Activated naive CD4-positive, alpha-beta T cell treated with anti-CD3 and anti-CD28 coated beads, Interleukin-2, amount 10 ng/mL, durations not matched to agents 7 days and 5 days (primary cell): ENCODE measurements at places on chromosomes 1 and 21.

- no peak for DNase-seq
- no peak overlapping the region for H3K27ac ChIP-seq
- H3K4me3 ChIP-seq: no peak overlapping the region
- H3K4me1 ChIP-seq: peaks cover 11% of the 10 kb centered on the region
- peaks cover 18% of the 10 kb centered on the region for H3K27me3 ChIP-seq
Measured at GRCh38 chr1:22447621-22448111, 4.0 kb upstream of the ZBTB40 start.

- peak overlapping the region; percentile 79 for H3K4me3 ChIP-seq
- peaks cover 81% of the 10 kb centered on the region for H3K4me1 ChIP-seq
- H3K27ac ChIP-seq: peak overlapping the region; percentile 96
- peak; percentile 78 for DNase-seq
Measured at GRCh38 chr1:154747740-154748404, 122.2 kb downstream of the KCNN3 start.

- peak; percentile 22 for DNase-seq
- no peaks in the 10 kb centered on the region for H3K27me3 ChIP-seq
- no peak overlapping the region for H3K27ac ChIP-seq
Measured at GRCh38 chr1:41657679-41658295, 173.3 kb upstream of the EDN2 start.

DNA sequence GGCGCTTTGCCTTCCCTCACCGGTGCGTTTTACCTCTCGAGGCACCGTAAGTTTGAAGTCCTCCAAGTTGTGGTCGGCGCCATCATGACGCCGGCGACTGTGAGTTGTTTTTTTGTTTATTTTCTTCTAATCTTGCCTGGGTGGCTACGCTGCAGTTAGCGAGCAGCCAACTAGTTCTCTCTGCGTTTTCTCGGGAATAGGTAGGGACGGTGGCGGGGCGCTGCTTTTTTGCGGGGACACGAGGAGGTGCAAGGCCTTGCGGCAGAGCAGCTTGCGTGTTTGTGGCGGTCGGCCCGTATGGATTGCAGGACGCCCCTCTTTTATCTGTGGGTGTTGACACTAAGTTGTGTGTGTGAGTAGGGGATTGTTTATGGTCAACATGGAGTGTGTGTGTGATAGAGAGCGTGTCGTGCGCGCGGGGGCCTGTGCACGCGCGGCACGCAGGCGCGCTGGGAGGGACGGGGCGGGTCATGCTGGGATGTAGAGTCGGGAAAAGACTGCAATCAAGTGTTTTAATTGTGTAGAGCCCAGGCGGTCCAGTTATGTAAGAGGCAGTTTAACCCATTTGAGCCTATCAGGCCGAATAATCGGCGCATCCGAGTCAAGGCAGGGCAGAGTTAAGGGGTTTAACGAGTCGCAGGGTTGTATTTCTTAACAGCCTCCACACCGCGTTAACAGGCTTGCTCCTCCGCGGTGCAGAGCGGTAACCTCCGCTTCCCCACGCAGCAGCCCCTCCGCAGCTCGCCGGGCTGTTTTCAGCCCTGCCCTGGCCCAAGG lies 1.2 kb upstream of the NEGR1 start:
- H3K36me3 ChIP-seq: no peaks in the 10 kb centered on the region
- H3K4me1 ChIP-seq: peaks cover 16% of the 10 kb centered on the region
- peak; percentile 24 for DNase-seq
- peaks cover 4% of the 10 kb centered on the region for H3K27me3 ChIP-seq
- no peak overlapping the region for H3K4me3 ChIP-seq

GRCh38 chr1:117130526-117130925 lies 9.0 kb upstream of the TRIM45 start:
- H3K36me3 ChIP-seq: no peaks in the 10 kb centered on the region
- no peak for DNase-seq
- no peak overlapping the region for H3K4me3 ChIP-seq
- H3K27ac ChIP-seq: no peak overlapping the region
- peaks cover 31% of the 10 kb centered on the region for H3K27me3 ChIP-seq
- H3K4me1 ChIP-seq: no peaks in the 10 kb centered on the region

- H3K27ac ChIP-seq: peak overlapping the region; percentile 0
- H3K4me3 ChIP-seq: no peak overlapping the region
- peaks cover 14% of the 10 kb centered on the region for H3K36me3 ChIP-seq
- peaks cover 29% of the 10 kb centered on the region for H3K4me1 ChIP-seq
- no peaks in the 10 kb centered on the region for H3K27me3 ChIP-seq
Measured at GRCh38 chr1:243413431-243414151, 157.8 kb downstream of the SDCCAG8 start.

- peaks cover 48% of the 10 kb centered on the region for H3K36me3 ChIP-seq
- DNase-seq: no peak
- peaks cover 40% of the 10 kb centered on the region for H3K4me1 ChIP-seq
- H3K27ac ChIP-seq: peak overlapping the region; percentile 22
- H3K27me3 ChIP-seq: no peaks in the 10 kb centered on the region
- H3K4me3 ChIP-seq: no peak overlapping the region
Measured at GRCh38 chr1:8554956-8555534, 237.1 kb downstream of the SLC45A1 start.

DNA sequence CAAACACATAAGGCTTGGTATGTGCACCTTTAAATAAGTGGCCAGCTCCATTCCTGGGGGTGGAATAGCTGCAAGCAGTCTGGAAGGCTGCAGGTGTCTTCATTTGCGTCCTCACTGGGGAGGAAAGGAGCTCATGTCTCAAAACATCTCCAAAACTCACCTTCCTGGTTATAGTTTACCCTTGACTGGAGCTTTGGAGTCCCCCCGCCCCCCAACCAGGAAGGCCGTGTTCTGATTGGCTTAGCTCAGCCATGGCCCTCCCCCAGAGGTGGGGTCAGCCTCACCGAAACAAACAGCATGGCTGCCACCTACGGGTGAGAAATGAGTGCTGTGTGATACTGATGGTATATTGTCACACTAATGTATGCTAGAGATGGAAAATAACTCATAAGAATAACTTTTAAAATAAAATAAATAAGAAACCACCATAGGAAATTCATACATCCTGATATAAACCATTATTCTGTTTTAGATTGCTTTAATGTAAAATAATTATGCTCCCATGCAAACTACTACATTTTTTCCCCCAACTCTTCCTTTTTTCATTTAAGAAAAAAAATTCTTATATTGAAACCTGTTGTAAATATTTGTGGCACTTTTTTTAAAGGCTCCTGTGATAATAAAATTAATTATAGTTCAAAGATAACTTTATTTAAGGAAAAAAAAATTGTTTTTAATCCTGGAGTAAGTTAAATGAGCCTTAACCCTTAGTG lies 90.8 kb downstream of the ZP4 start:
- no peak overlapping the region for H3K27ac ChIP-seq
- H3K27me3 ChIP-seq: no peaks in the 10 kb centered on the region
- H3K4me3 ChIP-seq: no peak overlapping the region
- no peaks in the 10 kb centered on the region for H3K4me1 ChIP-seq

GRCh38 chr21:35108887-35109286 lies 59.8 kb upstream of the RUNX1 start:
- DNase-seq: no peak
- H3K36me3 ChIP-seq: no peaks in the 10 kb centered on the region
- no peaks in the 10 kb centered on the region for H3K27me3 ChIP-seq
- H3K4me3 ChIP-seq: no peak overlapping the region

GRCh38 chr1:245598524-245599305 lies 443.9 kb downstream of the KIF26B start:
- H3K4me3 ChIP-seq: no peak overlapping the region
- H3K36me3 ChIP-seq: no peaks in the 10 kb centered on the region
- H3K4me1 ChIP-seq: no peaks in the 10 kb centered on the region
- DNase-seq: no peak
- no peak overlapping the region for H3K27ac ChIP-seq
- no peaks in the 10 kb centered on the region for H3K27me3 ChIP-seq

DNA sequence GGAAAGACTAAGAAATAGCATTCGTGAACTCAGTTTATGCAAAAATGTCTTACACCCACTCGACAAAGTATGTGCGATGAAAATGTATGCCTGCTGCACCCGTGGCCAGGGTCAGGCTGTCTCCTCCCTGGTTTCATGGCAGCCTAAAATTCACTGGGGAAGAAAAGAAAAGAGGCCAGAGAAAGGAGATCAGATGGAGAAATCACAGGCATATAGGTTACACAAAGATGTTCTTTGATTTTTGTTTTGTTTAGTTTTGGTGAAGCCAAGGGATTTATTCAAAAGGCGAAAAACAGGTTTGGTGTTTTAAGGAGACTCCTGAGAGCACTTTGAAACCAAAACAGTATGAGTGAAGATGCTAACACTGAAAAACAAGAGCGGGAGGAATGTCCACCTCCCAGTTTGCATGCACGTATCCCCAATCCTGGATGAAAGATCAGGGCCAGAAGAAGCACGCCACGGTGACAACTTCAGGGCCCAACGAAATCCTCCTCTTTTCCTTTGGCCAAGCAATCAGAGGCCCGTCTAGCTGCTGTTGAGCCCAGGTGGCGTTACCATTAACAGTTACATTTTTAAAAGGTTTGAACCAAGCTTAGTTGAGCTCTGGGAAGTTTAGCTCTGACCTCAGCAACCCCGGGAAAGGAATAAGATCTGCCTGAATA lies 992 bp upstream of the SSX2IP start:
- peak overlapping the region; percentile 81 for H3K4me3 ChIP-seq
- no peaks in the 10 kb centered on the region for H3K27me3 ChIP-seq
- DNase-seq: no peak
- H3K36me3 ChIP-seq: peaks cover 2% of the 10 kb centered on the region

GRCh38 chr1:185795181-185795580 lies 61.0 kb downstream of the HMCN1 start:
- DNase-seq: no peak
- H3K36me3 ChIP-seq: no peaks in the 10 kb centered on the region
- no peaks in the 10 kb centered on the region for H3K4me1 ChIP-seq
- peaks cover 5% of the 10 kb centered on the region for H3K27me3 ChIP-seq

DNA sequence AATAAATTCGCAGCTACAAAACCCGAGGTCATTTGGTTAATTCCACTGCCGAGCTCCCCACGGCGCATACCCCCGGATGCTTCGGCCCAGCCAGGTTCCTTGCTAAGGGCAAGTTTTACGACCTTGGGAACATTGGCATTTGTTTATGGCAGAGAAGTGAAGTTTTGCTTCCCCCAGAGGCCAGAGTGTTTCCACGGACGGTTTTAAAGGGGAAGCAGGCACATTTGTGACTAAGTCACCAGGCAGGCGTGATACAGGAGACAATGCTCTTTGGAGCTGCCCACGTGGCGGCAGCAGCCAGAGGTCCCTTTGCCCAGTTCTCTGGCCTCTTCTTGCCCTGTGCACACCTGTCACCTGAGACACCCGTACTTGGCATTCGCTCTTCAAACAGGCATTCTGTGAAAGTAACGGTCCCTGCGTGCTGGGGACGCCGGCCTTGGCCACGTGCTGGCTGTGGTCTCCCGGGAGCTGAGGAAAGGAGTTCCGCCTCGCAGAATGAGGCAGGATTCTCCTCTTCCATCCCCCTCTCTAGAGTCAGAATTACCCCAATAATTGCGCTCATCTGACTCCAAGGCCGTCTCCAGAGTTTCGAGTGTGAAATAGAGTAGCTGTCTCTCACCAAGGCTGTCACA lies 138.3 kb downstream of the PRDM16 start:
- no peak for DNase-seq
- H3K36me3 ChIP-seq: no peaks in the 10 kb centered on the region
- no peak overlapping the region for H3K27ac ChIP-seq
- no peak overlapping the region for H3K4me3 ChIP-seq
- H3K4me1 ChIP-seq: no peaks in the 10 kb centered on the region

- H3K4me1 ChIP-seq: peaks cover 18% of the 10 kb centered on the region
- H3K27ac ChIP-seq: no peak overlapping the region
- peaks cover 53% of the 10 kb centered on the region for H3K27me3 ChIP-seq
- no peak overlapping the region for H3K4me3 ChIP-seq
Measured at GRCh38 chr1:200905411-200906052, 10.8 kb downstream of the INAVA start.
